ENCODE measurements at places on chromosomes 13 and 19. TPM values are rescaled to one million over a fixed set of nuclear protein-coding genes. Genes with fewer than 3 reads are reported as not detected.

Gene LRRC63
- total RNA-seq, result not detected

- H3K4me3 ChIP-seq, result peak overlapping the region; percentile 54
- H3K4me1 ChIP-seq, result peaks cover 43% of the 10 kb centered on the region
- H3K27ac ChIP-seq, result no peak overlapping the region
- H3K27me3 ChIP-seq, result peaks cover 81% of the 10 kb centered on the region
- H3K36me3 ChIP-seq, result no peaks in the 10 kb centered on the region
- DNase-seq, result no peak
Measured at GRCh38 chr19:10295305-10295846, 5.6 kb downstream of the ICAM5 start.

DNA sequence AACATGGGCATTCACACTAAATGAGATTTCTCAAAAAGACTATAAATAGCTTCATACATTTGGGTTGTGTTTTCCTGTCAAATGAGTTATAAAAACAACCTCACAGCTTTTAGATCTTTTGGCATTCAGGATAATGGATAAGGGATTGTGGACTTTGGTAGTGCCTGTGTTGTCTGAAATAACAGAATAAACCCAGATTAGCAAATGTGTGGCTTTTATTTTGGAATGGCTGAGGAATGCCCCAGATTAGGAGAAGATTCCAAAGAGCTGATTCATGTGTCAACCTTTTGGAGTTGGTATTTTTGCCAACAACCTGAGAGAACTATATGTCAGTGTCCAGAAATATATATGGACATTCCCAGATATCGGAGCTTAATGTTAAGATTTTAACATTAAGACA lies 164.7 kb downstream of the MTUS2 start:
- no peak overlapping the region for H3K4me3 ChIP-seq
- peaks cover 37% of the 10 kb centered on the region for H3K4me1 ChIP-seq
- no peaks in the 10 kb centered on the region for H3K36me3 ChIP-seq

DNA sequence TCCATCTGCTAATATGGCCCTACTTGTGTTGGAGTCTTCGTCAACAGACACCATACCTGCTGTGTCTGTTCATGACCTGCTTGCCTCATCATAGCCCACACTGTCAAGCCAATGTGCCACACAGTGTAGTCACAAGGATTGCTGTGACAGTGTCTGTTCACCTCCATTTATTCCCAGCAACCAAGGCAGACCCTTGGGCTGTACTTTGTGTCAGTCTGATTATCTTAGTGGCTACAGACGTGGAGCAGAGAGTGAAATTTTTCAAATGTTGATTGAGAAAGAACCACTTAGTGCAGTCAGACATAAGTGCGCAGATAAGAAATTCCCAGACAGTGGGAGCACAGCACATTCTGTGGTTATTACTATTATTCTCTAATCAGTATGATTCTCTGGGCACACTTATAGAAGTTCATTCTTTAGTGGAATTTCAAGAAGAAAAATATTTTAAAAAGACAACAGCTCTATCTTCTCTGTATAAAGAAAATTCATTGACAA lies 184.6 kb downstream of the GPC6 start:
- H3K4me1 ChIP-seq, result no peaks in the 10 kb centered on the region
- H3K27me3 ChIP-seq, result no peaks in the 10 kb centered on the region
- no peaks in the 10 kb centered on the region for H3K36me3 ChIP-seq
- H3K4me3 ChIP-seq, result no peak overlapping the region

Gene ZNF99
- 0.11 TPM for total RNA-seq

DNA sequence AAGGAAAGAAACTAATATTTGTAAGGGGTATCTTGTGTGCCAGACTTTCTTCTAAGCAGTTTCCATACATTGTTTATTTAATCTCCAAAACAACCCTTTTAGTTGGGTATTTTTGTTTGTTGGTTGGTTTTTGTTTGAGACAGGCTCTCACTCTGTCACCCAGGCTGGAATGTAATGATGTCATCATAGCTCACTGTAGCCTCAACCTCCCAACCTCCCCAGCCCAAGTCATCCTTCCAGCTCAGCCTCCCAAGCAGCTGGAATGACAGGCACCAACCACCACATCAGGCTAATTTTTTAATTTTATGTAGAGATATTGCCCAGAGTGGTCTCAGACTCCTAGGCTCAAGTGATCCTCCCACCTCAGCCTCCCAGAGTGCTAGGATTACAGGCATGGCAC lies 41.2 kb upstream of the LSM14A start:
- H3K36me3 ChIP-seq, result no peaks in the 10 kb centered on the region
- no peak overlapping the region for H3K27ac ChIP-seq
- H3K4me1 ChIP-seq, result peaks cover 17% of the 10 kb centered on the region
- no peak overlapping the region for H3K4me3 ChIP-seq
- H3K27me3 ChIP-seq, result no peaks in the 10 kb centered on the region
- no peak for DNase-seq

- DNase-seq, result no peak
- no peaks in the 10 kb centered on the region for H3K36me3 ChIP-seq
- peak overlapping the region; percentile 50 for H3K4me3 ChIP-seq
- H3K4me1 ChIP-seq, result peaks cover 24% of the 10 kb centered on the region
Measured at GRCh38 chr19:8576273-8576993, 809 bp downstream of the MYO1F start.

Gene KLF1
- not detected for total RNA-seq

DNA sequence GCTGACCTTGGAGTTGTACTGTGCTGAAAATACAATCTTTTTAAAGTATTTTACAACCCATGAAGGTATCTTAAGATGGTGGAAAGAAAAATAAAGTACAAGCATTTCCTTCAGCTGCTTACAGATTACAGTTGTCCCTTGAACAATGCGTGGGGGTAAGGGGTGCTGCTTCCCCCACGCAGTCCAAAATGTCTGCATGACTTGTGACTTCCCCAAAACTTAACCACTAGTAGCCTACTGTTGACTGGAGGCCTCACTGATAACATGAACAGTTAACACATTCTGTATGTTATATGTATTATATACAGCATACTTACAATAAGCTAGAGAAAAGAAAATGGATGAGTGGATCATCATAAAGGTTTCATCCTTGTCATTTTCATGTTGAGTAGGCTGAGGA lies 45.3 kb upstream of the ZNF599 start:
- H3K4me3 ChIP-seq, result no peak overlapping the region
- no peaks in the 10 kb centered on the region for H3K4me1 ChIP-seq
- H3K36me3 ChIP-seq, result no peaks in the 10 kb centered on the region
- DNase-seq, result no peak
- no peak overlapping the region for H3K27ac ChIP-seq

Gene CEBPA
- total RNA-seq, result 1.7 TPM

Gene PCDH17
- total RNA-seq, result 3.1 TPM

Gene WTIP
- 19.5 TPM for total RNA-seq

DNA sequence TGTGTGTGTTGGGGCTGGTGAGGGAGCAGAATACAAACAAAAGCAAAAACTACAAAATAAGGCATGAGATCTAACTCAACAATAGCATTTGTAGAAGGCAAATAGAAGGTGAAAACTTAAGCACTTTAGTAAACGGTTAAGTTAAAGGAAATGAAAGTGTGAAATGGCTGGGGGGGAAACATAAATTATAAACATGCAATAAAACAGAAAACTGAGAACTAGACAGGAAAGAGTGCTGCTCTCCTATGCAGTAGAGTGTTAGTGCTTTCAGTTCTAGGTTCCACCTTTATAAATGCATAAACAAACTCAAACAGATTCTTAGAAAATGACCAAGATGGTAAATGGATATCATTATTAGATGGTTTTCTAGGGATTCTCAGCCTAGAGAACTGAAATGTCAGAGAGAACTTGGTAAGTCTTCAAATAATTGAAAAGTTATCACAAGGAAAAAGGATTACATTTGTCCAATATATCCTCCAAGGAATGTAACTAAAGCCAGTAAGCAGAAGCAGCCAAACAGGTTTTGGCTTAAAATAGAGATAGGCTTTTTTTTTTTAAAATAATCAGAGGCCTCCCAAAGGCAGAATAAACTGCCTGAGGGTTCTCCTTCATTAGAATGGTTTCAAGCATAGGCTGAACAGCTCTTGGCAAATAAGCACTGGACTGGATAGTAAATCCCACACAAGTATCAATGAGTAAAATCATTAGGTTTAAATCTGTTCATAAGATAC lies 23.3 kb downstream of the RBM26 start:
- no peak overlapping the region for H3K27ac ChIP-seq
- no peaks in the 10 kb centered on the region for H3K27me3 ChIP-seq
- H3K4me3 ChIP-seq, result no peak overlapping the region
- DNase-seq, result no peak
- peaks cover 10% of the 10 kb centered on the region for H3K36me3 ChIP-seq

DNA sequence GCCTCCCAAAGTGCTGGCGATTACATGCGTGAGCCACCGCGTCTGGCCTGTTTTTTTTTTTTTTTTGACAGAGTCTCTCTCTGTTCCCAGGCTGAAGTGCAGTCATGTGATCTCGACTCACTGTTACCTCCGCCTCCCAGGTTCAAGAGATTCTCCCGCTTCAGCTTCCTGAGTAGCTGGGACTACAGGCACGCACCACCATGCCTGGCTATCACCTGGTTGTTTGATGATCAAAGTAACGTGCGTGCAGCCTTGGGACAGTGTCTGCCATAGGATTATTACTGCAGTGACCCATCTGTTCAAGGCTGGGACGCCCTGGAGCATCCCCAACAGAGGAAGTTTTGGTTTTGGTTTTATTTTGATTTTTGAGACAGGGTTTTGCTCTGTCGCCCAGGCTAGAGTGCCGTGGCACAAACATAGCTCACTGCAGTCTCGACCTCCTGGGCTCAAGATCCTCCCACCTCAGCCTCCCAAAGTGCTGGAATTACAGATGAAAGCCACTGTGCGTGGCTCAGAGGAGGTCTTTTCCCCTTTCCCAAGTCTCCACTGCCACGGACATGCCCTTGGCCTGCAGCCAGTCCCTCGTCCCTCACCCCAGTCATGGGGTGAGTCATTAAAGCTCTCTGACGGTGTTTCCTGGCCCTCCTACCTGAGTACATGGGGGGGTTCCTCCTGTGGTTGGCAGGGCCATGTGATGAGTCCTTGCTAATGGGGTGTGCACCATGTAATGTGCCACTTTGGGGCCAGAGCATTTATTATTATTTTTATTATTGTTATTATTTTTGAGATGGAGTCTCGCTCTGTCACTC lies 65.6 kb downstream of the IER2 start:
- H3K4me1 ChIP-seq, result no peaks in the 10 kb centered on the region
- DNase-seq, result no peak
- H3K27ac ChIP-seq, result no peak overlapping the region
- H3K27me3 ChIP-seq, result no peaks in the 10 kb centered on the region
- H3K36me3 ChIP-seq, result no peaks in the 10 kb centered on the region
- no peak overlapping the region for H3K4me3 ChIP-seq

DNA sequence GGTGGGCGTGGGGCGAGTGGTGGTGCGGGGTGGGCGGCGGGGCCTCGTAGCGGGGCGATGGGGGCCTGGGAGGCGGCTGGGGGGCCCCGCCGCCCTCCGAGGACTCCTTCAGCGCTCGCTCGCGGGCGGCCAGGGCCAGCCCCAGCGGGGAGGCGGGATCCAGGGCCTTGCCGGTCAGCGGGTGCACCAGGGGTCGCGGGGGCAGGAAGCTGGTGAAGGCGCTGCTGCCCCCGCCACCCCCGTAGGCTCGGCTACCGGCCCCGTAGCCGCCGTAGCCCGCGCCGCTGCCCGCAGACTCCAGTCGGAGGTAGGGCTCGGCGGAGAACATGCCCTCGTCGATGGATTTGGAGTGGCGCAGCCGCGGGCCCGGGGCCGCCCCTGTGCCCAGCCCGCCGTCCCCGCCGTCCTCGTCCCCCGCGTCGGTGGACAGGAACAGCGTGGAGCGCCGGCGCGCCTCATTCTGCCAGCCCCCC lies 18.6 kb downstream of the C19orf81 start:
- H3K4me3 ChIP-seq, result no peak overlapping the region
- no peak overlapping the region for H3K27ac ChIP-seq
- H3K36me3 ChIP-seq, result no peaks in the 10 kb centered on the region

Gene NECTIN2
- 40.7 TPM for total RNA-seq

DNA sequence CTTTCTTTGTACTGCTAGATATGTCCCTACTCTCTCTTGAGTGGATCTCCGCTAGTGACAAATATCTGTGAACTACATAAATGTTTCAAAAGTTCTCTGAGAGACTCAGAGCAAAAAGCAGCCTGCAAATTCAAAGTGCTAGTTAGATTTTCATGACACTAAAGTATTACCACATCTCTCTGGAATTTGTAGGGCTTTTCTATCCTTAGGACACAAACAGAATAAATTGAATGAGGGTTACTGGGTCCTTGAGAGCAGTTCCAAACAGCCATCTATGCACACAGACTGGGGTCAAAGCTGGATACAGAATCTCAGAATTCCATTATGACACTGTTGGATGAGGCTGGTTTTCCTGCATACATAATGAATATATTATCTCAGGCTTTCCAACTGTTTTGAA lies 953.2 kb downstream of the DIAPH3 start:
- no peaks in the 10 kb centered on the region for H3K27me3 ChIP-seq
- DNase-seq, result no peak
- H3K36me3 ChIP-seq, result no peaks in the 10 kb centered on the region
- no peak overlapping the region for H3K4me3 ChIP-seq

DNA sequence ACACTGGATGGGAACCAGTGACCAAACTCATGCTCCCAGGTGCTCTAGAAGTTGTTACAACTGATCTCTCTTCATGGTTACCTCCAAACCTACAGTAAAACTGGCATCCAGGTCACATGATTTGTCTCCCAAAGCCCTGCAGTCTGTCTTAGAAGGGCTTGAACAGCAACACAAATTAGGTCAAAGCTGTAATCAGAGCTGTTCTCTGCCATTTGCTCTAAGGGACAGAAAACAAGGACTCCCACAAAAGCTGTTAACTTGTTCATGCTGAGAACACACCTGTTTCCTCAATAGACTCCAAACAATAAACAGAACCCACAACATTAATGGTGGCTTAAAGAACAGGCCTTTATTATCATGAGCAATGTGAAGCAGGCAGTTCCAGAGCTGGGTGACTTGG lies 8.0 kb downstream of the ZNF671 start:
- DNase-seq, result no peak
- no peak overlapping the region for H3K4me3 ChIP-seq
- peaks cover 70% of the 10 kb centered on the region for H3K36me3 ChIP-seq
- H3K27ac ChIP-seq, result no peak overlapping the region
- no peaks in the 10 kb centered on the region for H3K27me3 ChIP-seq

Gene KLK15
- total RNA-seq, result not detected

- no peak for DNase-seq
- no peaks in the 10 kb centered on the region for H3K36me3 ChIP-seq
- H3K4me3 ChIP-seq, result no peak overlapping the region
- no peaks in the 10 kb centered on the region for H3K27me3 ChIP-seq
Measured at GRCh38 chr13:40452038-40452666, 214.3 kb downstream of the FOXO1 start.

Gene TIMM44
- 89.1 TPM for total RNA-seq

- H3K4me1 ChIP-seq, result peaks cover 21% of the 10 kb centered on the region
- H3K36me3 ChIP-seq, result no peaks in the 10 kb centered on the region
- H3K27me3 ChIP-seq, result no peaks in the 10 kb centered on the region
Measured at GRCh38 chr19:55472463-55472862, 4.0 kb upstream of the ZNF628 start.

Gene FCER2
- total RNA-seq, result 0.30 TPM

GRCh38 chr13:113845055-113845454 lies 18.8 kb downstream of the GAS6 start:
- DNase-seq, result peak; percentile 8
- H3K4me3 ChIP-seq, result no peak overlapping the region
- H3K27ac ChIP-seq, result peak overlapping the region; percentile 15
- H3K36me3 ChIP-seq, result peaks cover 52% of the 10 kb centered on the region
- no peaks in the 10 kb centered on the region for H3K27me3 ChIP-seq
